ENCODE measurements at places on chromosomes 6 and 20. TPM values are rescaled to one million over a fixed set of nuclear protein-coding genes. Genes with fewer than 3 reads are reported as not detected.

- no peak for DNase-seq
- H3K27me3 ChIP-seq, result no peaks in the 10 kb centered on the region
- no peaks in the 10 kb centered on the region for H3K4me1 ChIP-seq
- H3K27ac ChIP-seq, result no peak overlapping the region
- no peaks in the 10 kb centered on the region for H3K36me3 ChIP-seq
Measured at GRCh38 chr20:60172346-60172984, 214.2 kb downstream of the CDH26 start.

The CASS4 gene
- total RNA-seq, result 0.66 TPM

- no peaks in the 10 kb centered on the region for H3K27me3 ChIP-seq
- peak overlapping the region; percentile 96 for H3K4me3 ChIP-seq
- H3K36me3 ChIP-seq, result no peaks in the 10 kb centered on the region
- peak overlapping the region; percentile 71 for H3K27ac ChIP-seq
- DNase-seq, result no peak
- H3K4me1 ChIP-seq, result no peaks in the 10 kb centered on the region
Measured at GRCh38 chr20:2840967-2841531, 504 bp downstream of the VPS16 start.

The RSPH9 gene
- not detected for total RNA-seq

The MAP7 gene
- total RNA-seq, result 20.0 TPM

The HBS1L gene
- total RNA-seq, result 37.7 TPM

- H3K36me3 ChIP-seq, result no peaks in the 10 kb centered on the region
- H3K4me3 ChIP-seq, result no peak overlapping the region
- H3K4me1 ChIP-seq, result peaks cover 3% of the 10 kb centered on the region
- peak; percentile 80 for DNase-seq
- peak overlapping the region; percentile 59 for H3K27ac ChIP-seq
- no peaks in the 10 kb centered on the region for H3K27me3 ChIP-seq
Measured at GRCh38 chr6:108594640-108595039, 33.9 kb downstream of the FOXO3 start.

- H3K36me3 ChIP-seq, result no peaks in the 10 kb centered on the region
- H3K27ac ChIP-seq, result no peak overlapping the region
- no peak for DNase-seq
- H3K4me3 ChIP-seq, result no peak overlapping the region
- no peaks in the 10 kb centered on the region for H3K4me1 ChIP-seq
Measured at GRCh38 chr6:48472091-48472490, 361.1 kb upstream of the PTCHD4 start.

- no peak overlapping the region for H3K27ac ChIP-seq
- no peak for DNase-seq
- H3K4me1 ChIP-seq, result no peaks in the 10 kb centered on the region
- H3K4me3 ChIP-seq, result no peak overlapping the region
- peaks cover 4% of the 10 kb centered on the region for H3K36me3 ChIP-seq
Measured at GRCh38 chr6:100796049-100796823, 84.9 kb downstream of the ASCC3 start.

The GLP1R gene
- not detected for total RNA-seq

The DNMT3B gene
- 0.74 TPM for total RNA-seq

DNA sequence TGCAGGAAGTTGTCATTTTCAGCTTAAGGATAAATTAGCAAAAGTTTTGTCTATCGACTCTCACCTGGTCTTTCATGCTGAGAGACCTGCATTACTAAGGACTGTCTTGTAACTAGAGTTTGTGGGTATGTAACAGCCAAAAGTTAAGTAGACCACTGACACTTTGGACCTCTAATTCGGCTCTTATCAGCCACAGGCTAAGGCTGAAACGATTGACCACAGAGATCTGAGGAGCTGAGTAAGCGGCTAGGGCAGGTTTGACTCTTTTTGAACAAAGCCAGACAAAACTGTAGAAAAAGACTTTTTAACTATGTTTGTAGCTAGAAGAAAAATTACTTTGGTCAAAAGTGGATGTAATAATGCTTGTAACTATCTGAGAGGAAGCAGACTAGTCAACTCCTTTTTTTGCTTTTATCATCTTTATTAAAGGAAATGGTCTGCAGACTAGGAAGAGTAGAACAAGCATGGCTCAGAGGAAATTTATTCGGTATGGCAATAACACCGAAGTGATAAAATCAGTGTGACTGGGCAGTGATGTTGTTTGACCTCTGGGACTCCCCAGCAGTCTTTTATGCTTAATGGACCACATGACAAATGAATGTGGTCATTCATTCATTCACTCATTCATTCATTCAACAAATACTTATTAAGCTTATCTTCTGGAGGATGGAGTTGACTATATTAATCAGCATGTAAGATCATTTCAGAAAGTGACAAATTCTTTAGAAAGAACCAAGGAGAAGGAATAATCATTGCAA, 725.0 kb upstream of the HS3ST5 start:
- DNase-seq, result no peak
- H3K27me3 ChIP-seq, result no peaks in the 10 kb centered on the region

DNA sequence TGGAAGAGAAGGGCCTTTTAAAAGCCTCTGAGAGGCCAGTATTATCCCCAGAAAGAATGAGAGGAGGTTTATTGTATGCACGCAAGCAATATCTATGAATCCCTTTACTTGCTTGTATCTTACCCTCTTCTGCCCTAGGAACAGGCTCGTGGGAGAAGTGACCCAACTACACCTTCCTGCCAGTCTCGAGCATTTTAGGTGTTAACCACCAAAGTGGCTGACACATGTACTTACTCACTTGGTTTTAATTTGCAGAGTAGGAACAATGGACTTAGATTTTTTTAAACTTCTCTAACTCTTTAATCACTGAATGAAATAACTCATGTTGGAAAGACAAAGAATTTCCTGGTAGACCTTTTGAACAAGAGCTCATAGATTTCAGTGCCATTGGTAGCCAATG, 296.9 kb downstream of the PLCB1 start:
- no peak overlapping the region for H3K4me3 ChIP-seq
- H3K36me3 ChIP-seq, result no peaks in the 10 kb centered on the region
- no peaks in the 10 kb centered on the region for H3K4me1 ChIP-seq
- no peak for DNase-seq

DNA sequence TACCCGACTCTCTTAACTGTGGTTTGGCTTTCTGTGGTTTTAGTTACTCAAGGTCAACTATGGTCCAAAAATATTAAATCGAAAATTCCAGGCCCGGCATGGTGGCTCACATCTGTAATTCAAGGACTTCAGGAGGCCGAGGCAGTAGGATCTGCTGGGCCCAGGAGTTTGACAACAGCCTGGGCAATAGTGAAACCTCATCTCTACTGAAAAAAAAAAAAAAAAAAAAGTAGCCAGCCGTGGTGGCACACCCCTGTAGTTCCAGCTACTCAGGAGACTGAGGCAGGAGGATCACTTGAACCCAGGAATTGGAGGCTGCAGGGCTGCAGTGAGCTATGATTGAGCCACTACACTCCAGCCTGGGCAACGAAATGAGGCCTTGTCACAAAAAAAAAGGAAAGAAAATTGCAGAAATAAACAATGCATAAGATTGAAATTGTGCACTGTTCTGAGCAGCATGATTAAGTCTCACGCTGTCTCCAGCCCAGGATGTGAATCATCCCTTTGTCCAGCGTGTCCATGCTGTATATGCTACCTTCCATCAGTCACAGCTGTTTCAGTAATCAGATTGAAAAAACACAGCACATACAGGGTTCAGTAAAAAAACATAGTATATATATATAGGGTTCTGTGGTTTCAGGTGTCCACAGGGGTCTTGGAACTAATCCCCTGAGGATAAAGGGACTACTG, 40.7 kb downstream of the RGS17 start:
- H3K36me3 ChIP-seq, result no peaks in the 10 kb centered on the region
- no peak overlapping the region for H3K4me3 ChIP-seq
- H3K4me1 ChIP-seq, result no peaks in the 10 kb centered on the region

The IYD gene
- total RNA-seq, result 21.4 TPM

- DNase-seq, result no peak
- no peak overlapping the region for H3K4me3 ChIP-seq
- no peak overlapping the region for H3K27ac ChIP-seq
- peaks cover 17% of the 10 kb centered on the region for H3K27me3 ChIP-seq
- no peaks in the 10 kb centered on the region for H3K4me1 ChIP-seq
Measured at GRCh38 chr20:57265997-57266290, 497 bp downstream of the BMP7 start.

- H3K27ac ChIP-seq, result no peak overlapping the region
- no peaks in the 10 kb centered on the region for H3K4me1 ChIP-seq
- no peak overlapping the region for H3K4me3 ChIP-seq
Measured at GRCh38 chr20:54590856-54591255, 115.5 kb downstream of the DOK5 start.

The CNBD2 gene
- 2.2 TPM for total RNA-seq

The PMEPA1 gene
- 2.3 TPM for total RNA-seq

GRCh38 chr6:163438298-163438939, 23.9 kb downstream of the QKI start:
- H3K4me1 ChIP-seq, result peaks cover 50% of the 10 kb centered on the region
- H3K27me3 ChIP-seq, result no peaks in the 10 kb centered on the region
- H3K4me3 ChIP-seq, result no peak overlapping the region
- no peak overlapping the region for H3K27ac ChIP-seq

DNA sequence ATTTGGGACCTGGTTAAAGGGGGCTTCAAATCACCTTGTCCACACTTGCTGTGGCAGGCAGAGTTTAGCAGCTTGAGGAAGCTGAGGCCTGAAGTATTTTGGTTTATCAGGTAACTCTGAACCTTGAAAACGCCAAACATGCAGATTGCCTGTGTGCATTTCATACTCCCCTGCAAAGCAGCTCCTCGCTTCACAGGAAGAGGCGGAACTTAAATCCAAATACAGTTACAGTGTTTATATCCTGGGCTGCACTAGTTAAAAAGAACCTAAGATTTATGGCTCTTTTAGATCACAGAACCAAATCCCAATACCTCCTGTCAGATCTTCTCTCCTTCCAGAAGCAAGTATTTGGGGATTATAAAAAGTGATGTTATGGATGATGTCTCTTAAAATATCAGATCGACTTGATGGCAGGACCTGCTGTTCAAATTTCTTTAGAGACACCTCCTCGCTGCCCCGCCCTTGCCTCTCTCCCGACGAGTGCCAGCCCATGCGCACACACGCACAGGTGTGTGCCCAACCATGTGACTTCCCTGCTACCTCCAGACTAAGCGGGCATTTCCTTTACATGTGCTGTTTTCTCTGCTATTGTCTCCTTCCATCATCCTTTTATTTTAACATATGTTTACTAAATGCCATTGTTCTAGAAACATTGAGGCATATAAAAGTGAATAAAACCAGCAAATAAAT, 224.6 kb upstream of the FOXQ1 start:
- H3K27ac ChIP-seq, result no peak overlapping the region
- no peaks in the 10 kb centered on the region for H3K36me3 ChIP-seq
- H3K4me3 ChIP-seq, result no peak overlapping the region
- H3K4me1 ChIP-seq, result no peaks in the 10 kb centered on the region
- no peaks in the 10 kb centered on the region for H3K27me3 ChIP-seq
- no peak for DNase-seq

The CDC25B gene
- 28.7 TPM for total RNA-seq

GRCh38 chr6:85400331-85400730, 49.6 kb upstream of the NT5E start:
- no peaks in the 10 kb centered on the region for H3K36me3 ChIP-seq
- no peak overlapping the region for H3K4me3 ChIP-seq
- H3K4me1 ChIP-seq, result no peaks in the 10 kb centered on the region
- no peaks in the 10 kb centered on the region for H3K27me3 ChIP-seq

DNA sequence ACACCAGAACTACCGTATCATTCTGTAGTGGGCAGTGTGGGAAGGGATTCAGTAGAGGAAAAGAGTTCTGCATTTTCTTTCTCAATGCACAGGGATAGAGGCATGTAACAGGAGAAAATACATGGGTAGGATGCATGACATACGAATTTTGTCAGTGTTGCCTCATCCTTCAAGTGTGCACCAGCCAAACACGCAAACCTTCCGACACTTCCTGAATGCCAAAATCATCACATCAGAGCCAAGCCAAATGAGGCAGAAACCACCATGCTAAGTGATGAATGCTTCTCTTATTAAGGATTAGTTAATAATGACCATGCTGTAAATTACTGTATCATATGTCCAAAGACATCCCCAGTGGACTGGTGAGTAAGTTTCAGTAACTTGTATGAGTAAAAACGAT, 27.3 kb downstream of the RAMACL start:
- H3K36me3 ChIP-seq, result no peaks in the 10 kb centered on the region
- no peak overlapping the region for H3K4me3 ChIP-seq
- no peaks in the 10 kb centered on the region for H3K27me3 ChIP-seq
- no peak overlapping the region for H3K27ac ChIP-seq

The SCRT2 gene
- not detected for total RNA-seq

DNA sequence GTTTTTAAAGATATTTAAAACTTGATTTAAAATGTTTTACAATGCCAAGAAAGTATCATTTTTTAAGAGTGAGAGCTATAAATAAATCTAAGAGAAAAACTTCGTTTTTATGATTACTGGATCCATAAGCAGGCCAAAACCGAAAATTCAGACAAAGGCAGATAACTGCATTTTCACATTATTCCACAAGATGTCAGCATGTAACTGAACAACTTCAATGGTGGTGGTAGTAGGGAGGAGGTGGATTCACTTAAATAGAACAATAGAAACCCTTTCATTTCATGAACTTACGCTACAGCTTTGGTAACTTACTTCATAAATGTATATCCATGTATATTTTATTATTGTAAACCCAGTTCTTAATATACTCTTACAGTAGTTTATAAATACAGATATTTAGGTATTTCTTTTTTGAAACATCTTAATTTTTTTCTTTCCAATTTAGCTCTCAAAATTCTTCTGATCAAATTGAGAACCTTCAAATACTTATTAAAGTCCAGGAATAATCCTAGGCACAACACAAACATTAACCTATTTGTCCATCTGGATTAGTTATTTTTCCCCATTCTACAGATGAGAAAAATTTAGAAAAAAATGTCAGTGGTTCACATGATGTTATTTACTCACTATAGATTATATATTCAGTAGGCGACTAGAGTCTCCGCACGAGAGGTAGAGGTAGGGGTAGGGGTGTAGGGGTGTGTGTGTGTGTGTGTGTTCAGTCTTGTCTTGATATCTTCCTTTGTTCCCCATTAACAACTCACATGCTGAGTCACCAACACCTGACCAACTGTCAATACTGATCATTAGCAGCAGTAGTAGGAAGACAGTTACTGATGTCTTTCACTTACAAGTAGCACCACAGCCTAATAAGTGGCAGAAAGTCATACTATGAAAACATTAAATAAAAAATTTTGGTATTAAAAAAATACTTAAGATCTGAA, 111.5 kb downstream of the ARHGAP18 start:
- DNase-seq, result no peak
- H3K4me3 ChIP-seq, result no peak overlapping the region
- no peaks in the 10 kb centered on the region for H3K4me1 ChIP-seq
- no peaks in the 10 kb centered on the region for H3K27me3 ChIP-seq

GRCh38 chr20:48826883-48827771, 672 bp downstream of the PREX1 start:
- peak overlapping the region; percentile 26 for H3K27ac ChIP-seq
- no peaks in the 10 kb centered on the region for H3K27me3 ChIP-seq
- DNase-seq, result peak; percentile 42
- H3K4me1 ChIP-seq, result peaks cover 2% of the 10 kb centered on the region
- H3K4me3 ChIP-seq, result peak overlapping the region; percentile 44

GRCh38 chr6:35415065-35415891, 36.9 kb upstream of the FANCE start:
- H3K36me3 ChIP-seq, result no peaks in the 10 kb centered on the region
- peak; percentile 95 for DNase-seq
- no peaks in the 10 kb centered on the region for H3K27me3 ChIP-seq
- H3K4me3 ChIP-seq, result no peak overlapping the region
- H3K4me1 ChIP-seq, result peaks cover 26% of the 10 kb centered on the region
- H3K27ac ChIP-seq, result no peak overlapping the region

Data from right lobe of liver (tissue), 6 donors.